ENCODE measurements at places on chromosomes 7 and 10.

DNA sequence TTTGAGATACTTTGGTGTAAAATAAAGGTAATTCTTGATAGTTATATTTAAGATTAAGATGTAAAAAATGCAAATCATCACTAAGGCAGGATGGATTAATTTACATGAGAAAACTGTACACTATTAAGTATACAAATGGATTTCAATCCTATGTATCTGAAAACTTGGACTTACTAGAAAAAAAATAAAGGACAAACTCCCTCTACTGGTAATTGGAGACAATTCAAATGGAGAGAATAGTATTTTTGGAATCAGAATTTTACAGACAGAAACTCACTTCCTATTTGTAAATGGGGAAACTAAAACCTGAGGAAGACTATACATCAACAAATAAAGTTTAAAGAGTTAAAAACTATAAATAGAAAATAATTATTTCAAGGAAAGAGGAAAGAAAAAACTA is 62.6 kb downstream of the CUL2 start:
- DNase-seq: no peak

GRCh38 chr7:121500360-121501058 is 104.4 kb upstream of the FAM3C start:
- no peak for DNase-seq

- DNase-seq: no peak
Measured at GRCh38 chr7:54189330-54189729, 352.8 kb upstream of the VSTM2A start.

- no peak for DNase-seq
Measured at GRCh38 chr10:60664859-60665258, 113.4 kb upstream of the CDK1 start.

- DNase-seq: no peak
Measured at GRCh38 chr7:20116869-20117268, 100.3 kb downstream of the MACC1 start.

GRCh38 chr7:24587853-24588252 is 14.6 kb downstream of the PALS2 start:
- peak; percentile 63 for DNase-seq

DNA sequence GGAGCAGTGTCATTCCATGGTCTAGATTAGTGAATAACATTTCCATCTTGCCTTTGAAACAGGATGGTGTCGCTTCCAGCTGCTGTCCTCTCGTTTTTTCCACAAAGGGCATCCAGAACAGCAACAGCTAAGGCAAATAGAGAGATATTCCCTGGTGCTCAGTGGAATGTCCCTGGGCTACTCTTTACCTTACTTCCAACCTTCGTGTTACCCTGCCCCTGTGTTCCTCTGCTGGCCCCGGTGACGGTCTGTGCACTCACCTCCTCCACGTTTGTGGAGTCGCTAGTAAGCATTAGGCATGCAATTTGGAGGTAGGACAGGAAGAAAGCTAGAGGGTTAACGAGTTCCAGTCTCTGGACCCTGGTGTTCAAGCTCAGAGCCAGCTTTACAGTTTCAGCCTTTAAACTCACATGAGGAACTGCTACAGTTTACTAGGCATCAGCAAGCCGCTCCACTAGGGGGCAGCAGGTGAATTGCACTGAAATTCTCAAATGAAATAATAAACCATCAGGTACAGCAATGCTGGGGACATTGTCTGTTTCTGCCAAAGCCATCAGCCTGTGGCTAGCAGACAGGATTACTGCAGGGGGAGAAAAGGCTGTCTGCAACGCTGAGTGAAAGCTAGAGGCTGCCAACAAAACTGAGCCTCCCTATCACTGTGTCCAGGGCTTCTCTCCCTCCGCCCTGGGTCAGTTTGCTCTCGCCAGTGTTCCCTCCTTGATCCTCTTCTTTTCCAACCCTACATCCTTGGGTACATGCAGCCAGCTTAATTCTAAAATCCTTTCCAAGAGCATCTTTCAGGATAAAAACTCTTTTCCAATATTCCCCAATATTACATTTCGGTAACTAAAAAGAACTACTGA is 9.0 kb downstream of the MRPL32 start:
- DNase-seq: peak; percentile 70

- DNase-seq: no peak
Measured at GRCh38 chr7:2224934-2225333, 7.8 kb downstream of the MAD1L1 start.

DNA sequence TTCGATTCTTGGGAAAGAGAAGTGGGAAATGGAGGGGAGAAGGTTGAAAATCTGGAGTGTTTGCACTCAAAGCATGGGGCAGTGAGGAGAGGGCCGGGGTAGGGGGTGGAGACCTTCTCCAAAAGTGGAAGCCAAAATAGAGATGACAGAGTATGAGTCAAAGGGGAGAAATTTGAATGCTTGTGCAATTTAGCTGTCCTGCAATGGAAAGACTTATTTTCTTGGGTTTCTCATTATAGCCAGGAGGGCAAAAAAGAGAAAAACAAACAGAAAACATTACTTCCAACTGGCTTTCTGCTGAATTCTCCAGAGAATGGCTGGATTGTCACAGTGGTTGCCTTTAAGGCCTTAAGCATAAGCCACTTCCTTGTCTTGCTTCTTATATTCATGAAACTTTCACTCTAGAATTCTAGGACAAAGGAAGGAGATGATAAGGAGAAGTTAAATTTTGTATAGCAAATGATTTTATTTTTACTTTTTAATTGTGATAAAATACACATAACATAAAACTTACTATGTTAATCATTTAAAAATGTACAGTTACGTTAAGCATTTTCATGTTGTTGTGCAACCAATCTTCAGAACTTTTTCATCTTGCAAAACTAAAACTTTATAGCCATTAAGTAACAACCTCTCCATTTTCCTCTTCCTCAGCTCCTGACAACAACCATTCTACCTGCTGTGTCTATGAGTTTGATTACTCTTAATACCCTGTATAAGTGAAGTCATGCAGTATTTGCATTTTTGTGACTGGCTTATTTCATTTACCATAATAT is 100.2 kb downstream of the GPR85 start:
- no peak for DNase-seq

All from naive thymus-derived CD4-positive, alpha-beta T cell (primary cell).